ENCODE measurements at places on chromosomes 2 and 18. TPM values are rescaled to one million over a fixed set of nuclear protein-coding genes. Genes with fewer than 3 reads are reported as not detected.

LDLRAD4 gene
- 10.4 TPM for polyA plus RNA-seq

MAB21L4 gene
- 0.10 TPM for polyA plus RNA-seq

TPGS2 gene
- 38.3 TPM for polyA plus RNA-seq

LIPG gene
- polyA plus RNA-seq, result 7.2 TPM

CXXC1 gene
- 39.5 TPM for polyA plus RNA-seq

DNA sequence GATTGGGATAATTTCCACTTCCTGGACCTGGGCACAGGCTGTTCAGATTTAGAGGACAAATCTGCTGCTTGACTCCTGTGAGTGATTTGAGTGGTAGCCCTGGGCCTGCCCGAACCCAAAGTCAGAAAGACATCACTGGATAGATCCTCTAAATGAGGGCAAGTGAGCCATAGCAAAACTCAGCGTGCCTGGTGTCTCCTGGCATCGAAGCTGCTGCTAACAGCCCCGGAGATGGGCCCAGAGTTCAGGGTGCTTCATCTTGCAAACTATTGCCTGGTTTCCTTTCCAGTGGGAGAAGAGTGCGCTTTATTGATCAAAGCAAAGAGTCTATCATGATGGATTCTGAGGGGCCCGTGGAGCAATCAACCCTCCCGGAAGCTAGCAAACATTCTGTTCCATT is 153.1 kb upstream of the KLHL29 start:
- no peak for DNase-seq

GRCh38 chr2:42117923-42118753 is 51.0 kb upstream of the EML4 start:
- no peak for DNase-seq

- peak; percentile 19 for DNase-seq
Measured at GRCh38 chr2:120759543-120760331, 24.1 kb downstream of the GLI2 start.

- no peak for DNase-seq
Measured at GRCh38 chr2:54081574-54081973, 33.8 kb upstream of the ACYP2 start.

- no peak for DNase-seq
Measured at GRCh38 chr18:75211002-75211621, 515 bp downstream of the TSHZ1 start.

- DNase-seq, result no peak
Measured at GRCh38 chr2:101998896-101999789, 7.4 kb downstream of the IL1R2 start.

DNA sequence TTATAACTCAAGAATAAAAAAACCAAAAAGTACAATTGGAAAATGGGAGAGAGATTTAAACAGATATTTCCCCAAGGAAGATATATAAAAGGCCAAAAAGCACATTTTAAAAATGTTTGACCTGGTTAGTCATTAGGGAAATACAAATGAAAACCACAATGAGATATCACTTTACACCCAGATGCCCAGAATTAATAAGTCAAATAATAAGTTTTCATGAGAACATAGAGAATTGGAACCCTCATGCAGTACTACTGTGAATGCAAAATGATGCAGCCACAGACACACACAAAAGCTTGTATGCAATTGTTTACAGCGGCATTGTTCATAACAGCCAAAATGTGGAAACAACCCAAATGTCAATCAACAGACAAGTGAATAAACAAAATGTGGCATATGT is 165.9 kb downstream of the ZNF385B start:
- DNase-seq, result no peak

All from heart left ventricle (tissue), 16 donors.